Stimulated activated CD8-positive, alpha-beta memory T cell treated with anti-CD3 and anti-CD28 coated beads, Interleukin-4, amount 100 ng/mL, for 1 hour (primary cell): ENCODE measurements at places on chromosomes 2 and 18.

DNA sequence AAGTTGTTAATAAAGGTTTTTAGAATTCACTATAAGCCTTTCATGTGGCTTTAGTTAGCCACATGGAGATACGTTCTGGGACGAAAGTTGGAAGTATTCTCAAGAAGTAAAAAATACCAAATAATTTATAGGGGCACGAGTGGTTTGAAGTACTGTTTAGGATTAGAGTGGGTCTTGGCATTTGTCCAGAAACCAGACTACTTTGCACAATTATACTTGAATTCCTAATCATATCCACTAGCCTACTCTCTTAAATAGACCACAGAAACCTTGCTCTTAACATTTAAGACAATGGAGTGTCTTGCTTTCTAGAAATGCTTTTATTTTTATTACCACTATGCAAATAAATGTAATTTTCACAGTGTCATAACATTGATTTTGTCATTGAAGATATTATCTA, 44.6 kb downstream of the UBE2E3 start:
- no peak for DNase-seq

DNA sequence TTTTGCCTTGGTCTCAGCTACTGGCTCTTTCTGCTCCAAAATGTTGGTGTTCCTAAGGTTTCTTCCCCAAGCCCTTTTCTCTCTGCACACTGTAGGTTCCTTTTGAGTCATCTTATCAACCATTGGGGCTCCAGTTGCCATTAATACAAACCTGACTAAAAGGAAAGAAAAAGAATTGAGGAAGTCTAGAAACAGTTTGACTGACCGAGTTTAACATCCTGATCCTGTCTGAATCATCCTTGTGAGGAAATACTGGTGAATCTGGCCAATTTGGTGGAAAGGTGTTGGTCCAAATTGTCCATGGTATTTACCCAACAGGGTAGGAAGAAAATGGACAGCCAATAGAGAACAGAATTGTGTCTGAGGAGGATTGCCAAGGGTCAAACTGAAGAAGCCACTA, 38.3 kb downstream of the CRYGD start:
- DNase-seq = no peak

DNA sequence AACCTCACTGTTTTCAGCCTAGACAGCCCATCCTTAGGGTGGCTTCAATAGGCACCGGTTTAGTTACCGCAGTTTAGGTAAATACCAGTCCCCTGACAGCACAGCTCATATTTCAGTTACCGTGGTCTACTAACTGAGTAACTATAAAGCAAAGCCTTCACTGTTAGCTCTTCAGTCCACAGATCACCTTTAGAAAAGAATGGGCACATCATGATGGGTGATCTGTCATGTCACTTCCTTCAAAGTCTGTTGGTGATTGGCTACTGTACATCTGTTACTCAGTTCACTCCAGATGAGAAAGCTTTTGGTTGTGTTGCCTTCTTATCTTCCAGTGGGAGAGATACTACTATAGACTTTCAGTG, 21.0 kb downstream of the SLC20A1 start:
- no peak for DNase-seq

- no peak for DNase-seq
Observed at GRCh38 chr2:220259662-220260061, 632.2 kb downstream of the SLC4A3 start.

- DNase-seq = no peak
Observed at GRCh38 chr2:230267556-230267955, 42.0 kb downstream of the SP140 start.

DNA sequence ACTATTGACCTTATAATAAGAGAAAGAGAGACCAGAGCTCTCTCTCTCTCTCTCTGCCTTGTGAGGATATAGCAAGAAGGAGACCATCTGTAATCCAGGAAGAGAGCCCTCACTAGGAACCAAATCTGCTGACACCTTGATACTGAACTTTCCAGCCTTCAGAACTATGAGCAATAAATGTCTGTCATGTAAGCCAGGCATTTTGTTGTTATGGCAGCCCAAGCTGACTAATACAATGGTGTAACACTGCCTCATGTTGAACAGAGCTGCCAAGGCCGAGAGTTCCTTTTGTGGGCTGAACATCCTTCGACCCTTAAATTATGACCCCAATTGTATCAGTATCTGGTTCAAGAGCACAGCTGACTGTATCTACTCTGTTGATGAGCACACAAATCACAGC, 108.0 kb downstream of the LRRC30 start:
- DNase-seq = no peak

GRCh38 chr2:45554742-45555140, 56.3 kb downstream of the SRBD1 start:
- DNase-seq = no peak

DNA sequence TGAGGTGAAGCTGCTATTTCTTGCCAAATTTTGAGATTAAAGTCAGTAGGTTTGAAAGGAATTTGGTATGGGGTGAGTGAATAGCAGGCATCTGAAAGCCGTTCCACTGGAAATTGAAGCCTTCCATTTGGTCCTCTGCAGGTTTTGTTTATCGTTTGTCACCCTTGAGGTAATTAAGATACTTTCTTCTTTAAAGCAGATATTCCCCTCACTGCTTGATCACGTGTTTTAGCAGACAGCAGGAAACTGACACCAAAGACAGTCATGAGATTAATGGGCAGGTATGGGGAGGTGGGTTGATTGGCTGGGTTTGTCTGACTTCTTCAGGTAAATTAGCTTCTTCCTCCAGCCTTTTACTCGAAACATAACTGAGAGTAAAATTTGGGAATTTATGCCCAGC, 10.7 kb downstream of the LPIN1 start:
- DNase-seq = no peak

DNA sequence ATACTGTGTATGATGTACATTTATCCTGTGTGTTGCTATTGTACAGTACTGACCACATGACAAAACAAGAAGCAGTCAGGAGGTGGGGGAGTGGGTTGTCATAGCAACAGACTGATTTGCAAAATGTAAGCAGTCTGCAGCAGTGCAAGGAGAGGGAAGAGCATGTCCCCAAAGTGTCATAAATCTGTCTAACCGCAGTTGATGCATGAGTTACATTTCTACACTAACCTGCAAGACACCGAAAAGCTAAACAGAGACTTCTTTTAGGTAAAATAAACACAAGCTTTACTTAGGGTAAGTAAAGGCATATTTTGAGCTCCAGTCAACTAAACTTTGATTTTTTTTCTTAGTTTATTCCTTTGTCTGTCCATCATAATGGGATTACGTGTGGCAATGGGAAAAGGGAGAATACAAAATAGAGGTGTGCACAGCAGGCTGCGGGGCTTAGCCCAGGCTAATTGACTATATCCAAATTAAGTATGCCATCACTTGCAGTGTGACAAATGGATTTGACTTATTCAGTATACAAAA, 134.5 kb downstream of the MEIS1 start:
- no peak for DNase-seq

- DNase-seq = no peak
Observed at GRCh38 chr2:207995887-207996286, 29.4 kb downstream of the PLEKHM3 start.

DNA sequence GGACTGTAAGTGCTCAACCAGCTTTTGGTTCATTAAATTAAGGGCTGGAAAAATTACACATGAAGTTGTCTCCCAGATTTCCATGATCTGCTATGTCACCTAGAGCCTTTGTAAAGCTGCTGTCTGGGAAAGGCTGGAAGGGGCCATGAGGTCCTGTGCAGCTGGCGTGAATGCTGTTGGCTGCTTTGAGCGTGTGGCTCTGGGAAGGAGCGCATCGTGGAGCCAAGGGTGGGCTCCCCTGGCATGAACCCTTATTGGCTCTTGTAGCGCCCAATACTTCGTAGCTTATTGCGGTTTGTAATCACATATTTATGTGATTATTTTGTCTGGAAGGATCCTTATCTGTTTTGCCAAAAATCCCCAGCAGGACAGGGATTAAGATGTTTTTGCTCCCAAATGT, 70.5 kb upstream of the LMAN1 start:
- DNase-seq = no peak

DNA sequence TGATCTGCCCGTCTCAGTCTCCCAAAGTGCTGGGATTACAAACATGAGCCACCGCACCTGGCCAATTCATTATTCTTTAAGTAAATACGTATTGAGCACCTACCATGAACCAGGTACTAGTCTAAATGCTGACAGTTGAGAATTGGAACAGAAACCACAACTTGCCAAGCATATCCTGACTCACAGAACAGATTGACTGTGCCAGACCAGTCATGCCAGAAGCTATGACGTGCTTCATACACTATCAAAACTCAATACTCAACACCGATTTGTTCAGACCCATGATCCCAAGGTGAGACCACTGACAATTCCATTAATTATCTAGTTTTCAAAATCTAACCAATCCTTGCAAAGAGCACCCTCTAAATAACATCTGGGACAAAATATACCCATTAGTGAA, 148.6 kb downstream of the B3GNT2 start:
- DNase-seq = no peak

DNA sequence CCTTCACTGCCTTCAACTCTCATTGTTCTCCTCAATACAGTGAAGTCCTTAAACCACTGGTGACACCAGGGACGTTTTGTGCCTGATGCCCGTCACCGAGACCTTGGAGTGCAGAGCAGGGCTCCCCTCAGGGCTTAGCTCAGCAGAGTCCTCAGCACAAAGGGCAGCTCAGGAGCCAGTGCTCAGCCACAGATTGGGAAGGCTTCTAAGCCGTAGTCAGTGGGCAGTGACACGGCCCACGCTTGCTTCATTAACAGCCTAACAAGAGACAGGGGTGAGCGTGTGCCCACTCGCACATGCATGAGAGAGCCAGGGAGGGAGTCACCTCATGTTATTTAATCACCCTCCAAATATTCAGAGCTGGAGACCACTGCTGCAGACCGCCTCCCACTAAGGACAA, 137.5 kb downstream of the SH3RF3 start:
- no peak for DNase-seq

DNA sequence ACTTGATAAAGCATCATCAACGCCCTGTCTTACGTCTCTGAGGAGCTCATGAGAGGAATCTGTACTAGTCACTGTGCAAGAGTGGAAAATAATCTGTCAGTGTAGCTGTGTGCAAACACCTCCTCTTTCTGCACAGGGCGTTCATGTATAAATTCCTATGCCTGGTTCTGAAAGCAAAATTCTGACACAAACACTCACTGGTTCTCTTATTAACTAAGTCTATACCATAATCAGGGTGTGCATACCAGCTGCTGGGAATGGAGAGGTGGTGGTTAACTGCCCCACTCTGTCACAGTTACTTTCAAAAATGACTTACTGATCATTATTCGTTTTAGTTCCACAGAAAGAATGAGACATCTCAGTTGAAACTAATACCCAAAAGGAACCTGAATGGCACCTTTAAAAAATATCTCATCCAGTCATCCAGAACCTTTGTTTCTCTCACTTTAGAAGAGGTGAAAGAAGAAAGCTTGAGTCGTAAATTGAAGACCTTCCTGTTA, 35.7 kb downstream of the STK39 start:
- no peak for DNase-seq

DNA sequence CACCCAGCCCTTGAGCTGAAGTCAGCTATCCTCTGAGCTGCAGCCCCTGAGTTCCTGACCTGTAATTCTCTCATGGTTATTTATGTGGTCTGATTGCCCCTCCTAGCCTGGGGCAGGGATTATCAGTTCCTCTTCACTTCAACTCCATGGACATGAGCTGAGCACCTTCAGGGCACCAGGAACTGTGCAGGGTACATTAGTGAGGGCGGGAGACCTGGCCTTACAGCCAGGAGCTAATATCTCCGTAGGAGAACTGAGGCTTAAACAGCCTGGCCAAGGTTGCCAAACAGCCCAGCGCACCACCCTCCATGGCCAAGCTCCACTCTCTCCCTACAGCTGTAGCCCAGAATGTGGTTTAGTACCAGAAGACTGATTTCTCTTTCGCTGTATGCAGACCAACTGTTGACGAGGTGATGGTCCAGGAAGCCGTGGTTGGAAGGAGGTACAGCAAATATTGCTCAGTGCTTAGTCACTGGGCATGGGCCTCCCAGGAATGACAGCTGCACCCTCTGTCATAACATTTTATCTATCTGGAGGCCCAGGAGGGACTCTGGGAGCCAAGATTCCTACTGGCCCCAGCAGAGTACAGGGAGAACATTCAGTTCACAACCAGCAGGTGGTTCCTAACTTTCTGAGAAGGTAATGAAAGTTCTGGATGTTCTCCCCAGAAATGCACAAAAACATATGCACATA, 228.7 kb upstream of the SIX2 start:
- DNase-seq = no peak

- DNase-seq = no peak
Observed at GRCh38 chr2:26615336-26615859, 25.8 kb downstream of the CIB4 start.

DNA sequence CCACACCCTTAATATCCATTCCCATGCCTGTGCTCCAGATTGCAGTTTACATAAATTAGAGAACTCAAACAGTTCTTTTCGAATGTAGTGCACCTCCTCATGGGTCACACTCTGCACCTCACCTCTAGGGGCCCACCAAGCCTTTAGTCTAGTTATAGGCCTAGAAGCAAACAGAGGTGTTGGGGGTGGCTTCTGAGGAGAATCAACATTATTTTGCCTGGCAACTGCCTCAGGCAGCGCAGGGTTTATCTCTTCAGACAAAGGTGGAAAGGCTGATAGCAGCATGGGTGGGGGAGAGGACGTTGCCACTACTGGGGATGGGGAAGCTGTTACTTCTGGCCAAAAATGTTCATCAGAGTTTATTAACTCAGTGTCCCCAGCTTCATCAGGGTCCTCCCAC, 5.0 kb upstream of the GYPC start:
- no peak for DNase-seq

DNA sequence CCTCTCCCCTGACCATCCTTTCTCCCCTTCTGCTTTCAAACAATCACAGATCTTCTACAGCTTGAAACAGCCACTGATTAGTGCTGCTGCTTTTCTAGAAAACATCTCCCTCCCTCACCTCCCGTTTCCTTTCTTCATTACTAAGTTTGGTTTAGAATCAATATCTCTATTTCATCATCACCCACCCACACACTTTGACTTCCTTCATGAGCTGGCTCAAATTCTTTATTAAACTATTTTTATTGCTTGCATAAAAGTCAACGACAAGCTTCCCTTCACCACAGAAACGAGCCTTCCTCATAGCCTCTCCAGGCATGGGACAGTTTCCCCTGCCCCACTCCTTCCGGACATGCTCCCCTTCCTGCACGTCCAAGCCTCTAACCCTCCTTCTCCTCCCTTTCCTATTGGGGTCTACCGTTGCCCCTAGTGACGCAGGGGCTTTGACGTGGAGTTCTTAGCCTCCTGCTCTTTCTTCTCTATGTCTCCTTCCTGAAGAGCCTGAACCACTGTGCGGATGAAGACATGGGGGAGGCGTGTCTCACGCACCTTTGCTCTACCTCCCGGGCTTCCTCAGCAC, 172.0 kb downstream of the AFF3 start:
- DNase-seq = no peak

DNA sequence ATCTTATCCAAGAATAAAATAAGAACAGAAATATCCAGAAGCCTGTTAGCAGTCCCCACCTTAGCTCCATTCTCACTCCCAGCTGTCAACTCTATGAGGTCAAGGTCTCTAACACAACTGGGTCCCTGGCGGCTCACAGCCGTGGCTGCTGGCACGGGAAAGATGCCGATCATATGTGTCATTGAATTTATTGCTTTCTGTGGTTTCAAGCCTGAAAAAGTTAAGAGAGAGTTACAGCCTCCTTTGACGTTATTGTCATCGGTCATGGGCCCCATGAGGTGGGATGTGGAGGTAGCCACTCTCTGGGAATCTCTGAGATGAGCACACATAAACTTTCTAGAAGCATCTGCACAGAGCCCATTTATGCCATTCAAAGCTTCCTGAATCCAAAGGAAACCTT, 28.7 kb upstream of the CABLES1 start:
- no peak for DNase-seq

GRCh38 chr2:8134473-8134932, 547.4 kb upstream of the ID2 start:
- DNase-seq = no peak

GRCh38 chr2:60512641-60513040, 40.8 kb downstream of the BCL11A start:
- no peak for DNase-seq
